ENCODE measurements at places on chromosomes 5 and 9.

DNA sequence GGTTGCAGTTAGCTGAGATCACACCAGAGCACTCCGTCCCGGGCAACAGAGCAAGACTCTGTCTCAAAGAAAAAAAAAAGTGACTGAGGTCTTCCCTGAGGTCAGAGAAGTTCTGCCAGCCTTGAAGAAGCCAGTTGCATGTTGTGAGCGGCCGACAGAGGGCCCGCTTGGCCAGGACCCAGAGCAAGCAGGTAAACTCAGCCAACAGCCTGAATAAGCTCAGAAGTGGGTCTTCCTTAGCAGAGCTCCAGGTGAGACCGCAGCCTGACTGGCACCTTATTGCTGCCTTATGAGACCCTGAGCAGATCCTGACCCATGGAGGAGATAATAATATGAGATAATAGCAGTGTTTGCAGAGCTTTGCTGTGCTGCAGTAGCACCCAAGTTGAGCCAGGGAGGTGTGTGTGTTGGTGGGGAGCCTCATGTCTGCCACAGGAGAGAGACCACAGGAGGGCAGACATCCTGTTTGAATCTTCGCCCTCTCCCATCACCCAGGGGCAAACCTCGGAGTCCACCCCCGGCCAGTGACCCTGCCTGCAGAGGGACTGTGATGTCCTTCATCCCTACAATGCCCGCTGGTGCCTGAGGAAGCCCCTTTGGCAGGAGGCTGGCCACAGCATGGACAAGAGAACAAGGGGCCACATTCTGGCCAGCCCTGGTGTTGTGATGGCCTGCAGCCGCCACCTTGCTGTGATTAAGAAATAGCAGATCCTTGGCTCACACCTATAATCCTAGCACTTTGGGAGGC, 10.8 kb upstream of the BARX1 start:
- DNase-seq, result no peak

GRCh38 chr5:144436007-144436406, 265.3 kb downstream of the KCTD16 start:
- no peak for DNase-seq

- DNase-seq, result no peak
These were observed 412.5 kb upstream of the POU5F2 start for GRCh38 chr5:94153736-94154450.

GRCh38 chr9:14085810-14086209, 228.1 kb downstream of the NFIB start:
- DNase-seq, result no peak

DNA sequence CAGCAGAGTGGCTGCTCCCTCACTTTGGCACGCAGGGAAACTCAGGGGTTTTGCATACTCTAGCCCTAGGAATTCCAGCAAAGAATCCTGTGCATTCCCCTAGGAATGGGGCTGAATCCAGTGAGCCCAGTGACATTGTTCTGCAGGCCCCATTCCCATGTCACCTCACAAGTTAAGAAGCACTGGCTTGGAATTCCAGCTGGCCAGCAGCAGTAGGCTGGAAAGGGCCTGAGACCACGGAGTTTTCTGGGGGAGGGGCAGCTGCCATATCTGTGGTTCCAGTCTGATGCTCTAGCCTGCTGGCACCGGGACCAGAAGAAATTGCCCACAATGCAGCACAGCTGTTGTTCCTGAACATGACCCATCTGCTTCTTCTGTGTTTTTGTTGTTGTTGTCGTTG, 217.6 kb upstream of the DMRTA1 start:
- no peak for DNase-seq

DNA sequence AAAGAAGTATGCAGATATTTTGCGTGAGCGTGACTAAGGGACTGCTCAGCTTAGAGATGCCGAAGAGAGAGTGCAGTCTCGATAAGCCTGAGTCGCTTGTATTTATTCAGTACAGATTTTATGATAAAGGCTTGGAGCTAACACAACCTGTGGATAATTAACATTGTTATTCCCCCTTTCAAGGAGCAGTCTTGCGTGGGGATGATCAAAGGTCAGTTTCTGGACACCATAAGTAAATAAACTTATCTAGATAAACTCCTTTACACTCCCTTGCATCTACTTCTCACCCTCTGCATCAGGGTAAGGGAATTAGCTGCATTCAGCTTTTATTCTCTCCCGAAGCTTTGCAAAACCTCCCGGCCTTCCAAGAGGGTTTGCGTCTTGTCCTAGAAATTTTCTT, 357.8 kb upstream of the ST8SIA4 start:
- DNase-seq, result peak; percentile 51

DNA sequence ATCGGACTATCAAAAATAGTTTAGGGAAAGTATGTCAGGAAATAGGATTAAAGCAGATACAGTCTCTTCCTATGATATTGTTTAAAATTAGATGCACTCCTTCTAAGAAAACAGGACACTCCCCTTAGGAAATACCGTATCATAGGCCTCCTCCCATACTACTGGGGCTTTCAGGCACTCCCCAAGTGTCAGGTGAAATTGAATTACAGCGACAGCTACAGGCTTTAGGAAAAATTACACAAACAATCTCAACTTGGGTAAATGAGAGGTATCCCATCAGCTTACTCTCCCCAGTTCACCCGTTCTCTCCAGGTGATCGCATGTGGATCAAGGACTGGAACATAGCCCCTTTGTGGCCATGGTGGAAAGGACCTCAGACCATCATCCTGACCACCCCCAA, 110.4 kb upstream of the EPB41L4A start:
- no peak for DNase-seq

DNA sequence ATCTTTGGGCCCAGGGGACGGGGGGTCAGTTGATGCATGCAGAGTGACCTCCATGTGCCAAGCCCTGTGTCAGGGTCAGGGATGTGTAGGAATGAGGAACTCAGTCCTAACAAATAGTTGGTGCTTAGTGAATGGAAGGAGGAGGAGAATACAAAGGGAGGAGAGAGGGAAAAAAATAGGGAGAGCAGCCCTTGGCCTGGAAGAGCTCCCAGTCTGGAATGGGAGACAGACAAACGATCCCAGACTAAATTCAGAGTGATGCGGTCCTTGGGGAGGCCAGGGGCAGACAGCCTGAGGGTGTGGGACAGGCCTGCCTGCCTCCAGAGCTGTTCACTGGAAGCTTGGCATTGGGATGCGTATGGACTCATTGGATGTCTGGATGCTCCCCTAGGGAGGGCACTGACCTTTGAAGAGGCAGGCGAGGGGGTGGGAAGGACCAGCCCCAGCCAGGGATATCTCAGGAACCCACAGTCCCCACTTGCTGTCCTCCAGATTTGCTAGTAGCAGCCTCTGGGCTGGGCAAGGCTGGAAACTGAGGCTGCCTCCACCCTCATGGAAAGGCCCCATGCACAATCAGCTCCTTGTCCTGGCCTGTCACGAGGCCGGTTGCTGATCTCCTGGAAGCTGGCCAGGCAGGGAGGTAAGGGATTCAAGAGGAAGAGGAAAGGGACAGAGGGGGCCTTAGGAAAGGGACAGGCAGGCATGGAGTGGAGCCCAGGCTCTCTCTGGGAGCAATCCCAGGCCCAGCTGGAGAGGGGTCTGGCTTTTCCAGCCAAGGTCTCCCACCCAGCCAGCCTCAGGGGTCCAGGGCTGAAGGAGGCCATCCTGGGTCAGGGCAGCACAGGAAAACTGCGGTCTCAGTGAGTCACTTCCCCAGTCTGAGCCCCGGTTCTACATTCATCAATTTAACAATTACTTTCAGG, 69.0 kb upstream of the GGTA1 start:
- DNase-seq, result no peak

DNA sequence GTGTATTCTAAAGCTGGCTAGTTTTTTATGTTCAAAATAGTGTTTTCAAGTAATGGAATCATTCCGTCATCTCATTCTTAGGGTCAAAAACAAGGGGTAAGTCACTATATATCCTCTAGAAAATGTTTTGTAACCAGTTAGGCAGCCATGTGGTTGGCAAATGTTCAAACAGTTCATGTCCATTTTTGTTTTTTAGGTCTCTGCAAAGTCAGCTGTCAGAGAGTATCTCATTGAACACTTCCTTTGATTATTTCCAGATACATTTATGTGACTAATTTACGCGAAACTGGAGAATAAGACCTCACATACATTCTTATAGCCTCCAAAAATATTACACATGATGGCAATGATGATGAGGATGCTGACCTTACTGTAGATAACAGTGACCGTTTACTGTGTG, 50.4 kb downstream of the TRIO start:
- DNase-seq, result no peak

DNA sequence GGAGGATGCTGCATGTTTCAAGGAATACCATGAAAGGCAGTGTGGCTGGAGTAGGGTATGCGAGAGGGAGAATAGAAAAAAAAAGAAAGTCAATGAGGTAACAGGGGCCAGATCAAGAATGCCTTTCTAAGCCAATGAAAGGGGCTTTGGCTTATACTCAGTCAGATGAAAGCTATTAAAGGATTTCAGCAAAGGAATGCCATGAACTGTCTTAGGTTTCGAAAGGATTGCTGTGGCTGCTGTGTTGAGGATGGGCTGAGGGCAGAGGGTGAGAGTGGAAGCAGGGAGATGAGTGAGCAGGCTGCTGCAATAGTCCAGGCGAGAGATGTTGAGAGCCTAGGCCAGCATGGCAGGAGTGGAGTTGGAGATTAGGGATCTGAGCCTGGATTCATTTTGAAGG, 135.4 kb upstream of the CKMT2 start:
- no peak for DNase-seq

- DNase-seq, result no peak
These were observed 157.8 kb downstream of the FGF18 start for GRCh38 chr5:171577042-171577758.

DNA sequence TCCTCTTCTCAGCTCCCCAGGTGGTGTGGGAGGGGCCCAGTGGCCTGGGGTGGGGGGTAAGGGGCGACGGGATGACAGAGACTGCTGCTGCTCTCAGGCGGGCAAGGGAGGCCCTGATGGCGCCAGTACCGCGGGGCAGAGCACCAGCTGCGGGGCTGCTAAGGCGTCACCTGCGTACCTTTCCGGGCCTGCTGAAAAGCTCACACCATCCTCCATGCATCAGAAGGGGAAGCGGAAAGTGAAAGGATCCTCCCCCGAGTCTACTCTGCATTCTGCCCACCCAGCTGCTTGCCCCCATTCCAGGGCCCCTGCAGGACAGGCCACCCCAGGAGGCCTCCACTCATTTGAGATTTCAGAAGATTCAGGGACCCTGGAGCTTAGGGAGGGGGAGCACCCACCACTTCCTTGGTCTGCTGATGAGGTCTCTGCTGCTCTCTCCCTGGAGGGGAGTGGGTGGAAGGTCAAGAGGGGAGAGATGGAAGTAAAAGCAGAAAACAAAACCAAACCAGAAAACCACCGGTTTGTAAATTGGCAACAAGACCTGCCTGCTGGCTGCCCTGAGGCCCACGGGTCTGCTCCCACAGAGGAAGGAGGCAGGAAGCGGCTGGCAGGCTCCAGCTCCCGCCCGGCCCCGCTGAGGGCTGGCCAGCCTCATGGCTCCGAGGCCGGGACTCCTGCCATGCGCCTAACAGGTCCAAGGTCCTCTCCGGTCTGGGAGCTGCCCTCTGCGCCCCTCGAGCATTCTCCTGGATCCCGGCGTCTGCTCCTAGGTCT, 33.6 kb downstream of the PRRT1B start:
- DNase-seq, result no peak

Data from large intestine (tissue), 12 donors.